Stimulated activated CD4-positive, alpha-beta T cell treated with anti-CD3 and anti-CD28 coated beads, Interleukin-1b, Interleukin-23, amount 100 ng/mL, for 4 hours (primary cell): ENCODE measurements at places on chromosomes 6 and 20.

GRCh38 chr20:7897781-7898364, 42.4 kb downstream of the HAO1 start:
- no peak for DNase-seq

- DNase-seq = no peak
Observed at GRCh38 chr20:33693741-33694638, 7.8 kb upstream of the E2F1 start.

GRCh38 chr20:8449123-8449522, 317.1 kb downstream of the PLCB1 start:
- DNase-seq = no peak

GRCh38 chr6:99026135-99026534, 78.4 kb upstream of the FBXL4 start:
- no peak for DNase-seq

GRCh38 chr6:13911337-13911736, 13.4 kb upstream of the RNF182 start:
- DNase-seq = no peak

GRCh38 chr6:157164972-157165371, 158.3 kb downstream of the TMEM242 start:
- DNase-seq = no peak

GRCh38 chr6:111922454-111923297, 49.4 kb upstream of the FYN start:
- no peak for DNase-seq

GRCh38 chr6:123575188-123575587, 61.6 kb downstream of the TRDN start:
- DNase-seq = no peak

GRCh38 chr20:2603816-2604505, 48.5 kb upstream of the NOP56 start:
- no peak for DNase-seq

DNA sequence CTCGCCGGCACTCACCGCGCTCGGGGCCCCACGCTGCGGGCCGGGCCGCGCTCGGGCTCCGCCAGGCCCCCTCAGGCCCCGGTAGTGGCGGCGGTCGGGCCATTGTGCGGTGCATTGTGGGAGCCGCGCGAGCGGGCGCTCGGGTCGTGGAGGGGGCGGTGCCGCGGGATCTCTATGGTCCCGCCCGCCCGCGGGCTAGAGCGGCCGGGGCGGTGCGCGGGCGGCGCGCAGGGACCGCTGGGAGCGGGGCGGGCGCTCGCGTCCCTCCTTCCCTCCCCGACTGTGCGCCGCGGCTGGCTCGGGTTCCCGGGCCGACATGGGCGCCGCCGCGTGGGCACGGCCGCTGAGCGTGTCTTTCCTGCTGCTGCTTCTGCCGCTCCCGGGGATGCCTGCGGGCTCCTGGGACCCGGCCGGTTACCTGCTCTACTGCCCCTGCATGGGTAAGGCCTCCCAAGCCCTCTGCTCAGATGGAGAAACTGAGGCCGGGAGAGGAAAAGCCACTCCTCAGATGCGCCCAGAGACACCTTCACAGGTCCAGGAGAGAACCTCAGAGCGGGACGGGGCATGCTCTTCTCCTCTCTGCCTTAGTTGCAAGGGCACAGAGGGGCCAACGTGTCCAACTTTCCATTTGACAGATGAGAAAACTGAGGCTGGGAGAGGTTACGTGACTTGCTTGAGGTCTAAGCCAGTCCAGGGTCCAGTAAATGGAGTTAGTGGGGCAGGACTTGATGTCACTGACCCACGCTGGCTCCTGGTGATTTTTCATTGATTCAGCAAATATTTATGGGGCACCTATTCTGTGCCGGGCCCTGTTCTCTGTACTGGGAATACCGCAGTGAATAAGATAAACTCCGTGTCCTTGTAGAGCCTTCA, at the start of the genes PLAGL2 and POFUT1:
Gene PLAGL2, minus strand, starts transcription at position 118 of the 873 bp plus-strand sequence. CDS start 5,565 bp downstream, outside the sequence.
Gene POFUT1, plus strand, starts transcription at position 255 of the 873 bp plus-strand sequence. Its CDS starts 62 bp downstream, at position 317.
- DNase-seq = peak; percentile 84

DNA sequence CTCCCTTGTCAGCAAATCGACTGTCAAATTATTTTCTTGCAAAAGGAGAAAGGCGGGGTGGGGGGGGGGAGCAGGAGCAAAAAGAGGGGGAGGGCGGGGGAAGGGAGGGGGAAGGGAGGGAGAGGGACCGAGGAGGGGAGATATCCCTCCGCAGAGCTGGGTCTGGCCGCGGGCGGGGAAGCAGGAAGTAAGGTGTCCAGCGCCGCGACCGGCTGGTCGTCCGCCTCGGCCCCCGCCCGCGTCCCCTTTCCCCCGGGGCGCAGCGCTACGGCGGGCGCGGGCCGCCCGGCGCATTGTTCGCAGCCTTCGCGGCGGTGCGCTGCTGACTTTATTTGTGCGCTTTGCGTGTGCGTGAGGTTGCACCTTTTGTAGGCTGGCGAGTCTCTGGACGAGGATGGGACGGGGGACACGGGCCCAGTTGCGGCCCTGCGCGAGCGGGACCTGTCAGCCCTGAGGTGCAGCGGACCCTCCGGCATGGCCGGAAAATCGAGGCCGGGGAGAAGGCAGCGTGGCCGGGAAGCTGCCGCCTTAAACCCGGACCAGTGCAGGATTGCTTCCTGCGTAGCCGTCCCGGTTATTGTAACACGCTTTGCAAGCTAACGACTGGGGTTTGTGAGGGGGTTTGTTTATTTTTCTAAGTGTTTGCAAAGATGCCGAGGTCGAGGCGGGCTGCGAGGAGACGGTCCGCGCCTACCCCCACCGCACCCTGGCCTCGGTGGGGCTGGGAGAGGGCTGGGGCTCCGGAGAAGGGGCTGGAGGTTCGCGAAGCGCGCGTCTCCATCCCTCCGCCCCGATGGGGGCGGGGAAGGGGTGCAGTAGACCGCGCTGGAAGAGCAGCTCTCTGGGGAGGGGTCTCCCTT, 675 bp upstream of the TRERF1 start:
- DNase-seq = no peak

DNA sequence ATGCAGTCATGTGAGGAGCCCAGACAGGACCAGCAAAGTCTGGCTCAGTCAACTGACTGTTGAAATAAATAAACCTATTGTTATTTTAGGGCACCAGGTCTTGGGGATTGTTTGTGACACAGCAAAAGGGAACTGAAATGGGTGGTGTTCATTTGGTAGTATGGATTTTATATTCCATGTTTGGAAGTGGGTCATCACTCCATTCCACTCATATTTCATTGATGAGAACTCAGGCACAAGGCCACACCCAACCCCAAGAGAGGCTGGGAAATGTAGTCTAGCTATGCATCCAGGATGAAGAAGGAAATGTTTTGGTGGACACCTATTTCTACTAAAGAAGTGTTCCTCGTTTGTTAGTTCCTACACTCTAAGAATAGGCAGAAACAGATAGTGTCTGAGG, 64.9 kb upstream of the BTBD3 start:
- no peak for DNase-seq
